Fibroblast of the conjunctiva (primary cell): ENCODE measurements at places on chromosomes 2 and 18.

DNA sequence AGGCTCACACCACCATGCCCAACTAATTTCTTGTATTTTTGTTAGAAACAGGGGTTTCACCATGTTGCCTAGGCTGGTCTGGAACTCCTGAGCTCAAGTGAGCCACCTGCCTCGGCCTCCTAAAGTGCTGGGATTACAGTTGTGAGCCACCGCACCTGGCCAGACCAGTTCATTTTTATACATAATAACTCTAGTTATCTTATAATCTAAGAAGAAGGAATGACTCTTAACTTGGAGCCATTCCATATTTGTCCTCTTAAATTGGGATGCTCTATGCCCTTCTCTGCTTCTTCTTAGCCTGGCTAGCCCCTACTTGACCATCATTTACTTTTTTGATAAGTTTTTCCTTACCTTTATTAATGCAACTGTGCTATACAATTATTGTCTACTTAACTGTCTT lies 2.9 kb downstream of the RBM44 start:
- no peak for DNase-seq

DNA sequence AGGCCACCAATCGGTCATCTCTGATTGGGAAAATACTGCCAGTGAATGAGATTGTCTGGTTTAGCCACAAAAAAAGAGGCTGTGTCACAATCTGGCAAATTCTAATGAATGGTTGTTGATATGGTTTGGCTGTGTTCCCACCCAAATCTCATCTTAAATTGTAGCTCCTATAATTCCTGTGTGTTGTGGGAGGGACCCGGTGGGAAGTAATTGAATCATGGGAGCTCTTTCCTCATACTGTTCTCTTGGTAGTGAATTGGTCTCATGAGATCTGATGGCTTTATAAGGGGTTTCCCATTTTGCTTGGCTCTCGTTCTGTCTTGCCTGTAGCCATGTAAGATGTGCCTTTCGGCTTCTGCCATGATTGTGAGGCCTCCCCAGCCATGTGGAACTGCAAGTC lies 838.3 kb downstream of the SLC4A3 start:
- no peak for DNase-seq

DNA sequence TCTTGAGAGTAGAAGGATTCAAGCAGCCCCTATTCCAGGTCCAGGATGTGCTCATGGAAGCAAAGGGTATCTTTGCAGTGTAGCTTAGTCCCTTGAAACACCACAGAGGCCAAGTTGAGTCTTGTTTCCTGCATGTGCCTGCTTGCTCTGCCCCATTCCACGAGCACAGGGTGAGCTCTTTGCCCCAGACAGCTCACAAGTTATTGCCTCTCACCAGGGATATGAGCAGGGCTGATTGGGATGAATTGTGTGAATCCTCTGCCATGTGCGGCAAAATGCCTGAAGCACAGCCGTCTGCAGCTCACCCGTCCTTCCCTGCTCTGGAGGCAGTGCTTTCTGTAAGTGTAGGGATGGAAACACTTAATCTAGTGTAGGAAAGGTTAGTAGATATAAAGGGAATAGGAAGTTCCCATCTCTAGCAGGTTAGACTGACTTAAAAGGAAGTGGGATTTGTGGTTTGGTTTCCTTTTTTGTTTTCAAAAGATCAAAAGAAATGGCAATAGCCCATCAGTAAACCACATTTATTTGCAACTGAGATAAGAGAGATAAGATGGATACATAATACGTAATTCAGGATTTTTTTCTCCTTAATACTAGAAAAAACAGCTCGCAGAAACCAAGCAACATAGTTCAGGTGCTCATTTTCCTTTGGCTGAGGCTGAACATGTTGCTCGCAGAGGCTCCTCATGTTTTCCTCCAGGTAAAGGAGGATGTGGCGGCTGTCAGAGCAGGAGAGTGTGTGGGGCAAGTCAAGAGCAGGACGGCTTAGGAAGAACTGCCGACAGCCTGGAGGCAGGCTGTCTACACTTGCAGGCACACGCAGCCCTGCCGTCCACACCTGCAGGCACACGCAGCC lies 41.4 kb downstream of the TMEM182 start:
- DNase-seq = no peak

- no peak for DNase-seq
Measured at GRCh38 chr2:217857624-217858506, 144.9 kb downstream of the TNS1 start.

- no peak for DNase-seq
Measured at GRCh38 chr2:190996338-190996946, 17.5 kb downstream of the STAT1 start.

GRCh38 chr2:111698743-111699554 lies 185.0 kb downstream of the ANAPC1 start:
- DNase-seq = peak; percentile 97

- no peak for DNase-seq
Measured at GRCh38 chr2:203830304-203831055, 37.1 kb upstream of the CTLA4 start.

GRCh38 chr2:71190656-71191569 lies 36.0 kb downstream of the PAIP2B start:
- DNase-seq = no peak

GRCh38 chr2:34069604-34070003 lies 470.5 kb upstream of the FAM98A start:
- DNase-seq = no peak

GRCh38 chr2:219724628-219725027 lies 97.2 kb downstream of the SLC4A3 start:
- DNase-seq = no peak

- DNase-seq = no peak
Measured at GRCh38 chr2:224350703-224351102, 51.2 kb downstream of the FAM124B start.

- DNase-seq = peak; percentile 48
Measured at GRCh38 chr2:160324161-160324800, 124.2 kb upstream of the ITGB6 start.

GRCh38 chr2:98155291-98155690 lies 68.3 kb downstream of the VWA3B start:
- no peak for DNase-seq

DNA sequence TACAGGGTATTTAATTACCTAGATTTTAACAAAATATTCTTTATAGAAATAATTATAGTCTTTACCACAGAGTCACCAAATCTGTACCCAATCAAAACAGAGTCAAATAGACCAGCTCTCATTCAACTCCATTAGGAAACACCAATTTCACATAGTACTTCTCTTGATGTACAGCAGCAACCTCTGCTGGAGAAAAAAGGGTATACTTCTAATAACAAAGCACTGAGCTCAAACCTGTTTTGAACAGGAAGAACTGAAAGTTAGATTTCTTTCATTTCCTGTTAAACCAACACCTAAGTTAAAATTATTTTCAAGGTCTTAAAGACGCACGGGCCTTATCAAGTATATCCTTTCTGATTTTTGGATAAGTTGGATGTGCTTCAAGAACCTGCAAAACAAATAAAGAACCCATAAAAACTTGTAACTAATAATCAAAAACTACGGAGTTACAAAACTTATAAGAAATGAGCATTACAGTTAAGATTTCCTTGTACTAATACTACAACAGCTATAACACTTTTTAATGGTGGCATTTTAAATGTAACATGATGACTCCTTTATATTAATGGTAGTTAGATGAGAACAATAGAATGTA lies 79.0 kb downstream of the TTC21B start:
- DNase-seq = peak; percentile 51

- peak; percentile 95 for DNase-seq
Measured at GRCh38 chr2:189337656-189338055, 103.6 kb upstream of the WDR75 start.

- no peak for DNase-seq
Measured at GRCh38 chr2:166238176-166238575, 110.4 kb upstream of the SCN1A start.

DNA sequence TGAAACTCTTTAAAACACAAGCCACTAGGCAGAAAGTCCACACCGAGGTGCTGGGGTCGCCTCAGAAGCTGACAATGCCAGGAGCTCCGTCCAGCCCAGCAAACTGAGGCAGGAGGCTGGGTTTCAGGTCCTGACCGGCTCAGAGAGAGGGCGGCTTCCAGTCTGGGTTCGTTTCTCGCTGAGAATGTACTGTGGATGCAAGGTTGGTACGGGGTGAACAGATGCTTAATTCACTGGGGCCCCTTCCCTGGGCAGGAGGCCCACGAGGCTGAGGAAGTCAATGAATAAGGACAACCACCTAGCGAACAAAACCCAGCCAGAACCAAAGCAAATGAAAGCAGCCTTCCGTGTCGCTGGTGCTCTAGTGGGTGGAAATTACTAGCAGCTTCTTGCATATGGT lies 142.0 kb downstream of the RTP5 start:
- DNase-seq = no peak

DNA sequence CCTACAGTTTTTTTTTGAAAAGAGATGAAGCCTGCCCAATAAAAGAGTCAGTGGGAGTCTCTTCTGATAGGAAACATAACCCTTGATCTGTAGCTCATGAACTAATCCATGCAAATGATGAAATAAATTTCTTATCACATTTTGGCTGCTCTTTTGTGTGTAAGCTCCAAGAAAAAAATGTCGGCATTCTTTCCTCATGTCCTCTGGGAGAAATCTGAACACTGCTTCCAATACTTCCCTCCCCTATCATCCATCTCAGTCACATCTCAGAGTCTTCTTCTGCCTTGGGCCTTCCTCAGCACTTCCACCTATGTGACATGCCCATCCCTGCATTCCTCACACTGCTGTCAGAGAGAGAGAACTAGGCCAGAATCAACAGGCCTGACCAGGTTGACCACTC lies 395.7 kb upstream of the ST6GAL2 start:
- DNase-seq = no peak

- DNase-seq = no peak
Measured at GRCh38 chr2:108363908-108364225, 13.9 kb upstream of the SULT1C4 start.

DNA sequence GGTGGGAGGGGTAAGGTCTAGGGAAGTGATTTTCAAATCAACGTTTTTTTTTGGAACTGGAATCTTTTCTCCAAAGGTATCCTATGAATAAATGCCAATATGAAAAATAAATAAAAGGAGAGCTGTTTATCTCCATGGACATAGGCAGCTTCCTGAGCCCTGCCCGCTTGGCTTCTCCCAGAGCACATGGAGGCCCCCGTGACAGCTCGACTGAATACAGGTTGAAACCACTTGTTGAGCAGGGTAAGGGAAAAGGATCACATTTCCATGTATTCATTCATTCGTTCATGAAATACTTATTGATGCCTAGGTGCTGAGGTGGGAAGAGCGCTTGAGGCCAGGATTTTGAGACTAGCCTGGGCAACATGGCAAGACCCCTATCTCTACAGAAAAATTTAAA lies 64.8 kb downstream of the MARCHF4 start:
- DNase-seq = no peak

GRCh38 chr2:241315879-241316631 lies at the start of gene SEPTIN2:
Gene SEPTIN2 (plus strand): TSS chr2:241315925. CDS start chr2:241324233, 8,308 bp downstream.
- peak; percentile 26 for DNase-seq

DNA sequence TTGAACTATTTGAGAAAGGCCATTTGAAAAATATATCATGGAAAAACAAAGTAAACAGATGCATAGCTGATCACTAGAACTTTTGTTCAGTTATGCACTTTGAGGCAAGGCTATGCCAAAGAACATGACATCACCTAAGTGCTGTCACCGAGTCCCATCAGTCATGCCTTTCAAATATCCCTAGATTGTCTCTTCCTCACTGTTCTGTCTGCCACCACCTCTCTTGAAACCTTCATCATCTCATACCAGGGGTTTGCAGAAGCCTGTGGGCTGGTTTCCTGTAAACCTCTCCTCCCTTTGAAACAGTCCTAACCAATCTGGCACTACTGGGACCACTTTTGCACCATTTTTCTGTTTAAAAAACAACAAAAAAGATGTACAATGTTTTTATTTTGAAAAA lies 12.3 kb upstream of the RAPH1 start:
- DNase-seq = no peak

DNA sequence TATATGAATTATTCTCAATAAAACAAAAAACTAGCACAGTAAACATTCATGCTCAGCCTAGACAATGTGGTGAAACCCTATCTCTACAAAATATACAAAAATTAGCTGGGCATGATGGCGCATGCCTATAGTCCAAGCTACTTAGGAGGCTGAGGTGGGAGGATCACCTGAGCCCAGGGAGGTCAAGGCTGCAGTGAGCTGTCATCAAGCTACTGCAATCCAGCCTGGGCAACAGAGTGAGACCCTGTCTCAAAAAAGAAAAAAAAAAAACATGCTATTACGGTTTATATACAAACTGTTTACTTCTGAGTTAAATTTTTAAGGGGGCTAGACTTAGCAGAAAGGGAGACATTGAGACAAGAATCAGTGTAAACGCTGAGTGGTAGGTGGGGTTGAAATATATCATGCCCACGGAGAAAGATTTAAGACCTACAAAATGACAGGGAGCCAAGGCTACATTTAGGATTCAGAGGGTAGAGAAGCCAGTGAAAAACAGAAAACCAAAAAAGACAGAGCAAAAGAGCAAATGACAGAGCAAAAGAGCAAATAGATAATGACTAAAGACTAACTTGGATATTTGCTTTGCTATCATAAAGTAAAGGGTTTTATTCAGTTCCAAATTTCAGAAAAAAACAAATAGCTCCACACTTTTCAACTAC lies 7.5 kb downstream of the TTC32 start:
- DNase-seq = no peak

DNA sequence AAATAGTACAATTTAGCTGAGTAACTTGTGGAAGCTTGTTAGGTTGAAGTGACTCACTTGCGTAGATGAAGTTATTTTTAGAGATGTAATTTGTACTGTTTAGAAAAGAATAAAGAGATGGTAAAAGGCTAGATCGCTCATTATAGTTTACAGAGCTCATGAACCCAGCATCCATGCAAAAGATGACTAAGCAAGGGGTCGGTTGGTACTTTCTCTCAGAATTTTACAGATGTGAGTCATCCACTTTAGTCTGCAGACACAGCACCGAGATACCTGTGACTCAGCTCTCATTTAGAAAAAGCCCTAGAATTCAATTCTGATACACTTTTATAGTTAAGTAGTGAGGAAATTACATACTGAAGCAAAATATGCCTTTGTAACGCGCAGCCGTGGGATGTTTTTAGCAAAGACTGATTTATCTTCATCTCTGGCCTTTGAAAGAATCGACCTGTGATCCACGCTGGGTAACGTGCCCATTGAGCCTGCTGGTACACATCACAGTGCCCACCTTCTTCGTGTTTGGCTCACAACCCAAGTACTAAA lies 116.5 kb upstream of the FOSL2 start:
- DNase-seq = peak; percentile 87
